ENCODE measurements at places on chromosomes 4 and X.

- DNase-seq = no peak
Measured at GRCh38 chrX:113033966-113034680, 193.5 kb upstream of the AMOT start.

DNA sequence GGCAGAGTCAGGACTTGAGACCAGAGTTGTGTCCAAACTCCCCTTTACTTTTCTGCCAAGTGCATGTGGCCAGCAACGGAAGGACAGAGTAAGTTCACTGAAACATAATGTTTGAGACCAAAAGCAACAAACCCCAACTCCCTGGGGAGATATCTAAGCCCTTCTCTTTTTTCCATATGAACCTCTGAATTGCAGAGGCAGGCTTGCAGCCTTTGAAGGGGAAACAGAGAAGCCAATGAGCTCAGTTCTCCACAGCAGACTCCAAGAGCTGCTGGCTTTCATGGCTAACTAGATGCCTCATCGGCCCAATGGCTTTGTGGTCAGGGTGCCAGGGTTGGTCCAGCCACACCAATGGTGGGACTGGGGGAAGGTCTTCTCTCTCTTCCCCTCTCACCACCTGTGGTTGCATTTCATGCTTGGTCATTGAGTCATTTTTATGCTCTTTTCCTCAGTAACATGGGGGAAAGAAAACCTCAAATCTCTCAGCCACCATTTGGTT, 34.0 kb downstream of the STARD8 start:
- peak; percentile 9 for DNase-seq

DNA sequence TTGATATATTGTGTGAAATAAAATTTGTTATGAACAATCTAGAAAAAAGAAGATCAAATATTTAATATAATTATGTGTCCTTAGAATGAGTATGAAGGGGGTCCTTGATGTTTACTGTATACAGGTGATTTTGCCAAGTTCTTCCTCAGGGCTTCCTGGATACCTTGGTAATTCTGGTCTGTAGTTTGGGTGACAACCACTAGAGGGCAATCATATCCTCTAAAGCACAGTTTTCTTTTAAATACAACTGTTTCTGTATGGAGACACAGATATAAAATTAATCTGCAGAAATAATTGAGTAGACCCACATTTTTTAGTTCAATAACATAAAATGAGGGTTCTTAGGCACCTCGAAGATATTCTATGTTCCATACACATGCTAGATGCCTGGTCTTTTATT, 157.7 kb downstream of the SPANXN1 start:
- DNase-seq = peak; percentile 1

DNA sequence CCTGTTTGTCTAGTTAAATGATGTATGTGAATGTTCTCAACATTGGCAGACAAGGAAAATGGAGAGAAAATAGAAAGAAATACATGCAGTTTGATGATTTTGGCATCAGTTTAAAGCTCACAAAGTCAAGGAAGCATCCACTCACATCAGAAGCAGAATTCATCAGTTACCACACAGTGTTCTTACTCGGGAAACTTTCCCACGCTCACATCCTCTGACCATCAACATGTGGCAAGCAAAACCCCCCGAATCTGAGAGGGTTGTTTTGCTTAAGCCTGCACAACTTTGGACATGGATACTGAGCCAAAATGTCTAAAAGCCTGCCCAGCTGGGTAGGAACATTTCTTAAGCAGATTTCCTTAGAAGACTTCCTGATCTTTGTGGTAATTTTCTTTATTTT, 407.6 kb downstream of the ANKRD50 start:
- DNase-seq = no peak

- DNase-seq = no peak
Measured at GRCh38 chr4:67935888-67936287, 27.4 kb downstream of the TMPRSS11A start.

GRCh38 chrX:129704491-129704890, 34.3 kb upstream of the XPNPEP2 start:
- no peak for DNase-seq
